Activated CD4-positive, alpha-beta T cell treated with anti-CD3 and anti-CD28 coated beads, Interleukin-2, Interleukin-6, amounts not matched to agents 100 ng/mL and 50 ng/mL, durations not matched to agents 16 hours and 8 hours (primary cell): ENCODE measurements at places on chromosomes 7 and 10.
A peak's percentile ranks its signal among the peaks of the same experiment; 100 is the strongest.

DNA sequence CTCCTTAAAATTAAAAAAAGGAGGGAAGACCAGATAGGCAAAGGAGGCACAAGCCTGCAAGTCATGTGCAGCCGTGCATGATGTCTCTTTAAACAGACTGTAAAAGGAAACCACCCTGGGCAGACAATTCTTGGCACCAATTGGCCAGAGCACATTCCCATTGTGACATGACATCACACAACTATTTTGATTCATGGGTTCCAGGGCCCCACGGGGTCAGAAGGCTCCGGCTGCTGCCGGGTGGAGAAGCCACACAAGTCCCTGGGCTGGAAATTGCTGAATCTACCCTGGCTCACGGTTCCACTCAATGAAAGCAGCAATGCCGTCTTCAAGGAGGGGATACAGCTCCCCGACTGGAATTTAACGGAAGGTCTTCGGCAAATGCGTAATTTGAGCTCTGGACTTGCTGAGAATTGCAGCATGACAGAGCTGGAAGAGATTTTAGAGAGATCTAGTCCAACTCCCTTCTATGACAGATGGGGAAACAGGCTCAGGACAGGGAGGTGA lies 140.5 kb downstream of the PRKAG2 start:
- no peak for DNase-seq

DNA sequence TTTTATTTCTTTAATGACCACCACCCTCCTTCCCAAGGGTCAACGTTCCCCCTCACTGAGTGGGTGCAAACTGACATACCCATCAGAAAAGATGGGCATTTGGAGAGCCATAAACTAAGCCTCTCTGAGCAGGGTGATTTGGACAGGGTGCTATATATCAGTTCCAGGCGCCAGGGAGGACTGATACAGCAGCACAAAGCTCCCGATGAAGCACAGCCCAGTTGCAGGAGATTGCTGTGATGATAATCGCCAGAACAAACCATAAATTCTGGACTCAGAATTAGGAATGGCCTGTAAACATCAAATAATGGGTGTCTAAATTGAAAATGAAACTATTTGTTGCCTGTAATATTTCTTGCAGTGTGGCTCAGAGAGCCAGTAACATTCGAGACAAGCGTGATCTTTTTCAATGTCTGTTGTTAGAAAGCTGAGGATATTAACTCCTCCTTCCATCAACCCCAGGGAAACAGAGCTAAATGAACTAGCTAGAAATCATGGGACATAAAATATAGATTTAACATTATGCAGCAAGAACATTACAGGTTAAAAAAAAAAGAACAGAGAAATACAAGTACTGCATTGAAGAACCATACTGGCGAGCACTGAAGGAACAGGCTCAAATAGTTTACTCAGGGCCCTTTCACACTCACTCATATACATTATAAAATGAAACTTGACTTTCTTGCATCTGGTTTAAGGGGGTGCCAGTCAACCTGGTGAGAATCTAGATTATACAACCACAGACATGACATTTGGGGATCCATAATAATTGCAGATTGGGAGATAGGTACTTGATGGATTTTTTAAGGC lies 137.5 kb upstream of the LRRTM3 start:
- DNase-seq = no peak

GRCh38 chr7:131363719-131364118 lies 36.0 kb downstream of the MKLN1 start:
- DNase-seq = no peak

GRCh38 chr7:42400211-42400772 lies 163.3 kb upstream of the GLI3 start:
- DNase-seq = no peak

- no peak for DNase-seq
Measured at GRCh38 chr7:33250421-33250871, 121.1 kb downstream of the BBS9 start.

GRCh38 chr10:13310518-13311176 lies 10.8 kb upstream of the PHYH start:
- no peak for DNase-seq

DNA sequence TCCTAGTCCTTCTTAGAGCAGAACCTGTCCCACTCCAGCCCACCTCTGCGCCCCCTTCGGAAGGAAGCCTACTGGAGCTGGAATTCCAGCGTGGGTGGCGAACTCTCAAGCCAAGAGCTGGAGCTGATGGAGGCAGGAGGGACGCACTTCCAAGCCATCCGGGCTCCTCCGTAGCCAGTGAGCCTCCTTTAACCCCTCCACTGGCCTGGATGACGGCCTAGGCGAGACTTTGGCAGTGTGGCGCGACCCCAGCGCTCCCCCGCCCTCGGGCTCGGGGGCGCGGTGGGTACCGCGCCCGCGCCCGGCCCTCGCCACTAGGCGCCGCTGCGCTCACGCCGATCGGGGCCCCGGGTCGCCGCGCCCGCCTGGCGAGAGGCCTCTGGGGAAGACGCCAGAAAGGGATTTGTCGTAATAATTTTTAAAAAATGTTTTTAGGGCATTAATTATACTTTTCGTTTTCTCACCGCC lies 5.1 kb upstream of the EMX2 start:
- DNase-seq = peak; percentile 35

DNA sequence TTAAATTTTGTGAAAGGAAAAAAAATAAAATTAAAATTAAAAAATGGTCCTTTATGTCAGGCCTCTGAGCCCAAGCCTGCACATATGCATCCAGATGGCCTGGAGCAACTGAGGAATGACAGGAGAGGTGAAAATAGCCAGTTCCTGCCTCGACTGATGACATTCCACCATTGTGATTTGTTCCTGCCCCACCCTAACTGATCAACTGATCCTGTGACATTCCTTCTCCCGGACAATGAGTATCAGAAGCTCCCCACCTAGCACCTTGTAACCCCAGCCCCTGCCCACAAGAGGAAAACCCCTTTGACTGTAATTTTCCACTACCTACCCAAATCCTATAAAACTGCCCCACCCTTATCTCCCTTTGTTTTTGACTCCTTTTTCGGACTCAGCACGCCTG lies 972.2 kb upstream of the GHITM start:
- DNase-seq = no peak

- DNase-seq = no peak
Measured at GRCh38 chr7:28028471-28028870, 152.1 kb downstream of the JAZF1 start.

- DNase-seq = no peak
Measured at GRCh38 chr10:21421794-21422193, 103.7 kb downstream of the SKIDA1 start.

DNA sequence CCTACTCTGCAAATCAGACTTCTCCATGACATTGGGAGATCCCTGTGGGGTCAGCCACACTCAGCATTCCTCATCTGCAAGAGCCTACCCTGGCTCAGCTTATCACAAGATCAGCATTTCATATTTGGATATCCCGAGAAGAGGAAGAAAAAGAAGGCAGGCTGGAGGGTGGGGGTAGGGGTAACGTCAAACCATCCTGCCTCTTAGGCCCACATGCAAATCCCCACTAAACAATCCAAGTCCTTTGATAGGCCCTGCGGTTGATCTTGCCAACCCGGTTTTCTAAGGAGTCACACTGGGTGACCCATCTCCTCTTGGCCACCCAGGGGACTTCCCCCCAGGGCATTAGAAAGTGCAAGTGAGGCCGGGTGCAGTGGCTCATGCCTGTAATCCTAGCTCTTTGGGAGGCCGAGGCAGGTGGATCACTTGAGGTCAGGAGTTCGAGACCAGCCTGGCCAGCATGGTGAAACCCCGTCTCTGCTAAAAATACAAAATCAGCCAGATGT lies 128.0 kb upstream of the CALN1 start:
- no peak for DNase-seq

DNA sequence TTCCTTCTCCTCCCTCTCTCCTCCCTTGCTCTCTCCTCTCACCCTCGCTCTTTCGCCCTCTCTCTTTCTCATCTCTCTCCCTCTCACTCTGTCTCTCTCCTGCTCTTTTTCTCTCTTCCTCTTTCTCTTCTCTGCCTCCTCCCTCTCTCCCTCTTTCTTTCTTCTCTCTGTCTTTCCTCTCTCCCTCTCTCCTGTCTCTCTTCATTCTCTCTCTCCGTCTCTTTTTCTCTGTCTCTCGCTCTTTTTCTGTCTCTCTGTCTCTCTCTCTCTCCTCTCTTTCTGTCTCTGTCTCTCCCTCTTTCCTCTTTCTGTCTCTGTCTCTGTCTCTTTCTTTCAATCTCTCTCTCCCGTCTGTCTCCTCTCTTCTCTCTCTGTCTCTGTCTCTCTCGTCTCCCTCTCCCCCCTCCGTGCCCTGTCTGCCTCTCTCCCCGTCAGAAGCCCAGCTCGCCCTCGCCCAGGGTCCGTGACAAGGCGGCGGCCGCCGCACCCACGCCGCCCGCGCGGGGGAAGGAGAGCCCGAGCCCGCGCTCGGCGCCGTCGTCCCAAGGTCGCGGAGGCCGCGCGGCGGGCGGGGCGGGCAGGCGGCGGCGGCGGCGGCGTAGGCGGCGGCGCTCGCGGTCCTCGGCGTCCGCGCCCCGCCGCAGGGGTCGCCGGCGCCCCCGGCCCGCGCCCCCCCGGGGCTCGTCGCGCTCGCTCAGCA lies 21.3 kb upstream of the HSPB1 start:
- DNase-seq = no peak

DNA sequence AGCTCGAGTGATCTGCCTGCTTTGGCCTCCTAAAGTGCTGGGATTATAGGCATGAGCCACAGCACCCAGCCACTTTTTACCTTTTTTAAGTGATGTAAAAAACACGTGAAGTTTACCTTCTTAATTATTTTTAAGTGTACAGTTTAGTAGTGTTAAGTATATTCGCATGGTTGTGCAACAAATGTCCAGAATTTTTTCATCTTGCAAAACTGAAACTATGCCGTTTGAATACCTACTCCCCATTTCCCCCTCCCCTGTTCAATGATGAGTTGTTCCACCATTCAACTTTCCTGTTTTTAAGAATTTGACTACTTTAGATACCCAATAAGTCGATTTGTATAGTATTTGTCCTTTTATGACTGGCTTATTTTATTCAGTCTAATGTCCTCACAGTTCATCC lies 10.9 kb downstream of the NRBF2 start:
- no peak for DNase-seq

DNA sequence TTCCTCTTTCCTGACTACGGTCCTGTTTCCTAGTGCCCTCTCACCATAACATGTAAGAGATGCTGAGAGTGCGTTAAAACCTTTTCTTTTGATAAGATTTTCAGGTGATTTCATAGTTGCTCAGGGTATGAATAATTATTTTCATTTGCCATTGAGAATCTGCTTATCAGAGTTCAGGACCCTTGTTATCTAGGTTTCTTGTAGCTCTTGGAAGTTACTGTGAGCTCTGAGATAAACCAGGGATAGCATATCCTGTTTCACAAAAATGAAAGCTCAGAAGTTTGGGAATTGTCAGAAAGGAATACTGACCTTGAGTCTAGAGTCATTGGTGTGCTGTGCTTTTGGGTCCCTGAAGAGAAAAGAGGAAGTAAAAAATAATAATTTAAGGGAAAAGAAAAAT lies 76.8 kb upstream of the PRKG1 start:
- DNase-seq = no peak

DNA sequence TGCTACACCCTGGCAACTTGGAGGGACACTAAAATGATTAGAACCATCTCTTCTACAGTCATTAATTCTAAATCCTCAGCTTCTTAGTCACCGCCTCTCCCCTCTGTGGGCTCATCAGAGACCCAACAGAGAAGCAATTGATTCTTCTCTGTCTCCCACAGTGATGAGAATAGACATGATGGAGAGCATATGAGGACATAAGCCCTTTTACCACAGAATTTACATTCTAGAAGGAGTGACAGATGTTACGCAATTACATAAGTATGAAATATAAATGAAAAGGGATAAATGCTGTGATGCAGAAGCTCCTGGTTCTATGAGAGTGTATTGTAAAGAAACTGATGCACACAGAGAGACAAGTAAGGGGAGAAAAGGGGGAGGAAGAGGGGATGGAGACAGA lies 18.1 kb upstream of the ABCB5 start:
- no peak for DNase-seq

DNA sequence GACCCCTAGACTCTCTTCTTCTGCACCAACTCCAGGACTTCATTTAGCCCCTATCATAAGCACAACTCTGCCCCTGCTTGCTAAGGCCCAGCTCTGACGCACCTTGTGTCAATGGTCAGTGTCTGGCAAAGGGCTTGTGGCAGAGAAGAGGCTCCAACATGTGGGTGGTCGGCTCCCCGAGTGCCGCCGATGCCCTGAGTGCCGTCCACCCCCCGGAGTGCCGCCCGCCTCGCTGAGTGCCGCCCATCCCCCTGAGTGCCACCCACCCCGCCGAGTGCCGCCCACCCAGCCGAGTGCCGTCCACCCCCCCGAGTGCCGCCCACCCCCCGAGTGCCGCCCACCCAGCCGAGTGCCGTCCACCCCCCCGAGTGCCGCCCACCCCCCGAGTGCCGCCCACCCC lies 50.3 kb downstream of the ASB13 start:
- DNase-seq = no peak

DNA sequence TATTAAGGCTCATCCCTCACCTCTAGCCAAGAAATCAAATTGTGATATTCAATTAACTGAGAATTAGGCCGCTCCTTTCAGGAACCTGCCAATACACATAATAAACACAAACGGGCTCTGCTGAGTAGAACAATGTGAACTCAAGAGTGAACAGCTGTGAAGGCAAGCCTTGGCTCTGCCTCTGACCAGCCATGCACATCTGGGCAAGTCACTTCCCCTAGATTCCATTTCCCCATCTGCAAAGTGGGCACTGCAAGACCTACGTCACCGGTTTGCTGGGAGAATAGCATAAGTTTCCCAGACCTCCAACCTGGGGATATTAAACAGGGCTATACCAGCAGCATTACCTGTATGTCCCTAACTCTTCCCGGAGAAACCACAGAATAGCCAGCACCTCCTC lies 355.2 kb downstream of the TNS3 start:
- no peak for DNase-seq

- no peak for DNase-seq
Measured at GRCh38 chr7:107103369-107103768, 58.9 kb downstream of the PRKAR2B start.

- no peak for DNase-seq
Measured at GRCh38 chr7:92832534-92833023, 3.8 kb downstream of the CDK6 start.

GRCh38 chr7:2950578-2950977 lies 93.1 kb downstream of the CARD11 start:
- DNase-seq = no peak

GRCh38 chr10:60149003-60149402 lies 240.7 kb downstream of the ANK3 start:
- no peak for DNase-seq

- DNase-seq = no peak
Measured at GRCh38 chr7:125412890-125413665, 483.5 kb upstream of the POT1 start.

DNA sequence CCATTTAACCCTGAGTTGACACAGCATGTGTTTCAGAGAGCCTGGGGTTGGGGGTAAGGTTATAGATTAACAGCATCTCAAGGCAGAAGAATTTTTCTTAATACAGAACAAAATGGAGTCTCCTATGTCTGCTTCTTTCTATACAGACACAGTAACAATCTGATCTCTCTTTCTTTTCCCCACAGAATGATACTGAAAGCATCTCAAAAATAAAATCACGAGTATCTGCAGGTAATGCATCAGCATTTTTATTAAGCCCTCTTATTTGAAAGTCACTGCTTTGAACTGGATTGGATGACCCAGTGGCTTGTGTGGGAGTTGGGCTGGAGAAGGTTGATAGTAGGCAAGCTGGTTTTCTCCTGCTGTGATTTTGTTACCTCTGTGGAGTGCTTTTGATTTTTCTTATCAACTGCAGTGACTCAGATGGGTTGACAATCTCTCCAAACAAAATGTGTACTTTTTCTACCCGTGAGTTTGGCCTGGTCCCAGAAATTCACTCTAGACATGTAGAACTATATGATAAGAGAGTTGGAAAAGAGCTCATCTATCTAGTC lies 253.5 kb upstream of the PRKCQ start:
- DNase-seq = no peak
